ENCODE measurements at places on chromosomes 4 and X. TPM values are rescaled to one million over a fixed set of nuclear protein-coding genes. Genes with fewer than 3 reads are reported as not detected.
A peak's percentile ranks its signal among the peaks of the same experiment; 100 is the strongest.

DNA sequence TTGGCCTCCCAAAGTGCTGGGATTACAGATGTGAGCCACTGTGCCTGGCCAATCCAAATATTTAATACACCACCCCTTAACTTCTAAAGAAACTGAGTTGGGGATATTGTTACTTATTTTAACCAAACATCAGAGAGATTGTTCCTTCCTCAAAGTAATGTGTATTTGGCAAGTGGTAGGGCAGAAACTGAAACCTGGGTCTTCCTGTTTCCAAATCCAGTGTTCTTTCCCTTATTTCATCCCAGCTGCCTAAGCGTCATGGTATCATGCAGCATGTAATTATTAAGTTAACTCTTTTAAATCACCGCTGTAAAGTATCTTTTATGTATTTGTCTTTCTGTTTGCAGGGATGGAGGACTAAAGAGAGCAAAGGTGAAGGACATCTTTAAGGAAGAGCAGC lies 68.4 kb downstream of the GPAT3 start:
- no peaks in the 10 kb centered on the region for H3K4me1 ChIP-seq
- no peak overlapping the region for H3K4me3 ChIP-seq
- H3K27me3 ChIP-seq: no peaks in the 10 kb centered on the region
- no peak overlapping the region for H3K27ac ChIP-seq

GRCh38 chr4:155543126-155543765 lies 123.4 kb upstream of the GUCY1A1 start:
- H3K4me3 ChIP-seq: no peak overlapping the region
- DNase-seq: no peak
- no peak overlapping the region for H3K27ac ChIP-seq
- H3K36me3 ChIP-seq: no peaks in the 10 kb centered on the region
- no peaks in the 10 kb centered on the region for H3K4me1 ChIP-seq

- H3K4me1 ChIP-seq: no peaks in the 10 kb centered on the region
- H3K4me3 ChIP-seq: no peak overlapping the region
- no peaks in the 10 kb centered on the region for H3K36me3 ChIP-seq
- no peaks in the 10 kb centered on the region for H3K27me3 ChIP-seq
These were observed 308.5 kb upstream of the AADAT start for GRCh38 chr4:170398218-170398617.

DNA sequence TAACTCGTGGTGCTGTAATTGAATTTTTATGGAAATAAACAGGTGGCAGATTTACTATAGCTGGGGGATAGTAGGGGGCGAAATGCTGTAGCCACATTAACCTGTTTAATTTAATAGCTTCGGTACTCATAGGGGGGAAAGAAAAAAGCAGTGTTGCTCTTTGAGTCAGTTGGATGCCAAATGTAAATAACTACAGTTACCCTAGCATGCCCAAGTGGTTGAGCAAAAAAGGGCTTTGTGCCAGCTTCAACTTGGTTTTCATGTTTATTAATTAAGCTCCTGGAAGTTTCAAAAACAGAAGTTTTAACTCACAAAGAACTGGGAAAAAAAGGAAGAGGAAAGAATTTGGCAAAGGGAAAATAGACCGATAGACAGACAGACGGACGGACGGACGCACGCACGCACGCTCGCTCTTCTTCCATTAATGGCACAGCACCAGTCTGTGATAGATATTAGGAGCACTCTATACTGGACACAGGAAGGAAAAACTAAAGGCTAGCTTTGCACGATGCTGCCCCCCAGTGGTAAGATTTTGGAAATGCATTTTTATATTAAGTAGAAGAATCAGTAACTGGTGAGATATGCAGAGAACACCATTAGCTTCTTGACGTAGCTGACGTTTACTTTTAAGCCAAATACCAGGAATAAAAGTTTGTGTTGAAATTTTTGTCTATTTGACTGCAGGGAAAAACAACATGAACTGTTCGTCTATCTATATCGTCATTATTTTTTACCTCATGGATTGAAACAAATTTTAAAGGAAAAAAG lies 151.8 kb downstream of the SLC7A11 start:
- H3K4me3 ChIP-seq: peak overlapping the region; percentile 25
- DNase-seq: peak; percentile 83
- peaks cover 8% of the 10 kb centered on the region for H3K4me1 ChIP-seq
- H3K27ac ChIP-seq: peak overlapping the region; percentile 29
- no peaks in the 10 kb centered on the region for H3K36me3 ChIP-seq
- H3K27me3 ChIP-seq: no peaks in the 10 kb centered on the region

The FOXR2 gene
- not detected for total RNA-seq

The RBMXL3 gene
- not detected for total RNA-seq

The CDKL2 gene
- total RNA-seq: 10.1 TPM

The SYTL5 gene
- 12.8 TPM for total RNA-seq

The IL9R gene
- 0.10 TPM for total RNA-seq
